ENCODE measurements at places on chromosomes 1 and 21. TPM values are rescaled to one million over a fixed set of nuclear protein-coding genes. Genes with fewer than 3 reads are reported as not detected.

DNA sequence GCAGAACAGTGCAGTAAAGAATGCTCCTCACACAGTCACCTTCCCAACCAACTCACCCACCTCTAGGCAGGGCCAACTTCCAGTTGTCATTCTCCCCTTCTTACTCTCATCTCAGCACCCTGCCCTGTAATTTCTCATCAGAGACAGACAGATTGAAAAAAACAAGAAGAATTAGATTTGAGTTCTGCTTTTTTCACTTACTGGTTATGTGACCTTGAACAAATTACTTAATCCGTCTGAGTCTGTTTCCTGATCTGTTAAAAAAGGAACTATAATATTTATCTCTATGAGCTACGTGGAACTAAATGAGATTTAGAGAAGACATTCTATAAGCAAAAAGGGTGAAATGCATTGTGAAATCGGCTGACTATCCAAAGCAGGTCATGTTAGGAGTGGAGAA lies 330.3 kb downstream of the ZNF326 start:
- no peak for DNase-seq

DNA sequence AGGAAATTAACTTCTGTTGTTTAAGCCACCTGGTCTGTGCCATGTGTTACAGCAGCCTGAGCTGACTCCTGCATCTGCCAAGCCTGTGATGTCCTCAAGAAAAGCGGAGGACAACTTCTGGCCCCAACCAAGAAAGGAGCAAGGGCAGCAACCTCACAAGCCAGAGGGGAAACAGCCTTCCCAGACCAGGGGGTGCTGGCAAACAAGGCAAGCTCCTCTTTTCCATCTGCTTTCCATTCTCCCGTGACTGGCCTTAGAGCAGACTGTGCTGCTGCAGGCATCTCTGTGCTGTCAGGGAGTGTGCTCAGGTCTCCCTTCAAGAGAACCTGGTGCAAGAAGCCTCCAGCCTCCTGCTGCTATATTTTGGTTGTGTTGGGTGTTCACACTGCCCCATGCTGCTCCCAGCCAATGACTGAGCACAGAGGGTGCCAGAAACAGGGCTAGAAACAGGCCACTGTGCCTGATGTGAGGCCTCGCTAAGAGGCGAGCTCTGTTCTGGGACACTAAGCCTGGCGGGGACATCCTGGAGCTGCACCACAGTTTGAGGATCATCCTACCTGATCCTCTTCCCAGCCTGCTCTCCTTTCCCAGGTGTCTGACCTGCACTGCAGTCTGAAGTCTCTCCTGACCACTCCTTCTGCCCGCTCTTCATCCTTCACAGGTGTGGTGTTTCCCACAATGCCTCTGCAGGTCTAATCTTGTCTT lies 27.5 kb upstream of the SLAMF9 start:
- no peak for DNase-seq

DNA sequence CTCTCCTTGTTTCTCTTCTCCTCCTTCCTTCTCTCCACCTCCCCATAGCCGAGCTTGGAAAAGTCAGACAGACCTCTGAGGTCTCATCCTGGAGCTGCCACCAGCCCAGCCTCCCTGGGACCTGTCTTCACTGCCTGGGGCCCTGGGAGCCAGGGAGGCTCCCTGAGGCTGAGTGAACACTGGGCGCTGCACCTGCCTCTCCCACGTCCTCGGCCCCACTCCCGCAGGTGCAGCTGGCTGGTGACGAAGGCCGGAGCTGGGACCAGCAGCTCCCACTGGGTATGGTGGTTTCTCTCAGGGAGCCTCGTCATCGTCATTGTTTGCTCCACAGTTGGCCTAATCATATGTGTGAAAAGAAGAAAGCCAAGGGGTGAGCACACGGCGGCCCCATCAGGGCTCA lies 5.3 kb downstream of the TNFRSF14 start:
- DNase-seq: no peak

- peak; percentile 95 for DNase-seq
These were observed at the start of gene PIGC for GRCh38 chr1:172443666-172444453. PIGC (minus strand) TSS chr1:172444069; CDS start chr1:172442622, 1,447 bp downstream.

DNA sequence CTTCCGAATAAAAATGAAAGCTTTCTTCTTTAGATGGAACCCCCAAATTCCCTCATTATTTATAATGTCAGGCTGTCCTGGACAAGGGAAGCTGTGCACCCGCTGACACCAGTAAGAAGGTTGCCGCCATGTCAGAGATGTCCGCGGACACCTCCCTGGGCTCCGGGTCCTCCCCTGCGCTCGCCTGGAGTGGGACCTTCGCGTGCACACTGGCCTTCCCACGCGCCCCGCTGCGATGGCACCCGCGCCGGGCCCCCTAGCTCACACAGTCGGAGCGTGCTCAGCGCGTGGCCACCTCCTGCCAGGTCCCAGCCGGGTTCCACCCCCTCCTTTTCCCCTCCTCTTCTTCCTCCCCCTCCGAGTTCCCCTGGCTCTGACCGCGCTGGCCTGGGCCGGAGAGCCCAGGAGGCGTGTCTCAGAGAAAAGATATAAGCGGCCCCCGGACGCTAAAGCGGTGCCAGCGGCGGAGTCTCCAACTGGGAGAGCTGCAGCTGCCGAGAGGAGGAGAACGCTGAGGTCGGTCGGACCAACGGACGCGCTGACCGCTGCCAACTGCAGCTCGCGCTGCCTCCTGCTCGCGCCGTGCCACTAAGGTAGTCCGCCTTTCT lies at the start of gene G0S2:
TSS of gene G0S2 (plus strand) at position 456 of the 608 bp plus-strand sequence. CDS start 273 bp downstream, outside the sequence.
- DNase-seq: peak; percentile 66

UBIAD1 gene
- 22.4 TPM for total RNA-seq

All from activated CD4-positive, alpha-beta memory T cell treated with anti-CD3 and anti-CD28 coated beads for 36 hours (primary cell).